Astrocyte (in vitro differentiated cells and primary cell): ENCODE measurements at places on chromosomes 2 and 18. TPM values are rescaled to one million over a fixed set of nuclear protein-coding genes. Genes with fewer than 3 reads are reported as not detected.

Gene ERICH2
- total RNA-seq = 1.7 and 1.9 TPM in 2 replicates

Gene IL36B
- total RNA-seq = not detected in 2 replicates

Gene XIRP2
- total RNA-seq = 0.25 TPM in 1 of 2 replicates, not detected in the other

Gene ARHGEF33
- total RNA-seq = 0.10 and 0.30 TPM in 2 replicates

Gene FAM228A
- total RNA-seq = not detected in 2 replicates

Gene GPR39
- 4.0 and 4.4 TPM in 2 replicates for total RNA-seq

Gene PLCL1
- total RNA-seq = 0.84 and 1.6 TPM in 2 replicates

Gene TACR1
- total RNA-seq = not detected in 2 replicates

Gene SP140L
- 32.2 and 36.8 TPM in 2 replicates for total RNA-seq

Gene SLC30A3
- 0.16 and 0.34 TPM in 2 replicates for total RNA-seq

Gene GPBAR1
- 0.55 and 0.70 TPM in 2 replicates for total RNA-seq

Gene UNC80
- total RNA-seq = 0.27 and 0.38 TPM in 2 replicates

Gene CFC1B
- total RNA-seq = not detected in 2 replicates

Gene PRKAG3
- total RNA-seq = not detected in 2 replicates

Gene BOLL
- not detected in 2 replicates for total RNA-seq

Gene SERPINB13
- not detected in 2 replicates for total RNA-seq

Gene ARHGAP15
- total RNA-seq = not detected in 2 replicates

Gene CMPK2
- 32.5 and 38.6 TPM in 2 replicates for total RNA-seq

Gene PSMA8
- not detected in 2 replicates for total RNA-seq

Gene TNS1
- 219 and 264 TPM in 2 replicates for total RNA-seq

Gene GRB14
- total RNA-seq = 8.6 and 11.1 TPM in 2 replicates

Gene ITM2C
- total RNA-seq = 458 and 582 TPM in 2 replicates

Gene DUSP2
- total RNA-seq = 0.84 and 0.95 TPM in 2 replicates

Gene DSC2
- 39.4 and 48.7 TPM in 2 replicates for total RNA-seq

Gene FAP
- 0.96 and 1.3 TPM in 2 replicates for total RNA-seq

Gene CACNB4
- 1.8 and 2.9 TPM in 2 replicates for total RNA-seq

Gene CDKL4
- 0.34 and 1.4 TPM in 2 replicates for total RNA-seq

Gene DNER
- total RNA-seq = 0.82 and 1.0 TPM in 2 replicates

Gene YPEL5
- total RNA-seq = 149 and 162 TPM in 2 replicates

Gene SPEG
- total RNA-seq = 71.2 and 76.1 TPM in 2 replicates

Gene SH3BP4
- 117 and 127 TPM in 2 replicates for total RNA-seq

Gene KCNF1
- 0.19 and 1.6 TPM in 2 replicates for total RNA-seq
